NCI-H82 (cell line): ENCODE measurements at places on chromosomes 11 and 22.

GRCh38 chr11:102911758-102912481 is 37.1 kb upstream of the MMP12 start:
- no peak for DNase-seq

- DNase-seq, result no peak
Measured at GRCh38 chr11:81004576-81004975, 1563.7 kb upstream of the TENM4 start.

- DNase-seq, result no peak
Measured at GRCh38 chr11:36389811-36390210, 93.7 kb downstream of the PRR5L start.

DNA sequence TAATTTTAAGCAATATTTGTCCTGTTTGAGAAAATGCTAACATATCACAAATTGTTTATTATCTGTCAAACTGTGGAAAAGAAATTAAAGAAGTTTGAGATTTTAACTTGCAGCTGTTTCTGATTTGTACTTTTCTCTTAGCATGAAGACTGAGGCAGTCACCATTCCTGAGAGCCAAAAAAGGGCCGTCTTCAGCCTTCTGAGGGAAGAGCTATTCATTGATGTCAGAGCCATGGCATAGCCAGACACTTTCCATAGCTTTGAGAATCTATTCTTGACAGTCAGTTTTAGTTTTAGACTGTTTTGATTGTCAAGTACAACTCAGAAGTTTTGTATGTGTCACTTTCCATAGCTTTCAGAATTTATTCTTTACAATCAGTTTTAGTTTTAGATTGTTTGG is 32.1 kb downstream of the YAP1 start:
- DNase-seq, result no peak
